ENCODE measurements at places on chromosomes 4 and X.

DNA sequence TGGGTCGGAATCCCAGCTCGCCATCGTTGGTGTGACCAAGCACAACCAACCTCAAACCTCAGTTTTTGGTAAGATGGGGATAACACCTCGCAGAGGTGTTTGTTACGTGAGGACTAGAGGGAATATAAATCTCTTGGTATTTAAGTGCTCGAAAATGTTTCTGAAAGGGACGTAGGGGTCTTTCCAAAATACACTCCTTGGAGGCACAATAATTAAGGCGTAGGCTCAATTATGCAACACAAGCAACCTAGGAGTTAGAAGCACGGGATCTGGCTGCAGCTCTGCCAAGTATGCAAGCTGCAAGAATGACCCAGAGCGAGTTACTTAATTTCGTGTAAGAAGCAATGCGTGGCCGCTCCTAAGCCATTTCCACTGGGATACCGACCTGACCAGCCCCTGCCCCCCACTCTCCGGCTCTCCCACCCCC is 552 bp downstream of the ADH5 start:
- no peak for DNase-seq

DNA sequence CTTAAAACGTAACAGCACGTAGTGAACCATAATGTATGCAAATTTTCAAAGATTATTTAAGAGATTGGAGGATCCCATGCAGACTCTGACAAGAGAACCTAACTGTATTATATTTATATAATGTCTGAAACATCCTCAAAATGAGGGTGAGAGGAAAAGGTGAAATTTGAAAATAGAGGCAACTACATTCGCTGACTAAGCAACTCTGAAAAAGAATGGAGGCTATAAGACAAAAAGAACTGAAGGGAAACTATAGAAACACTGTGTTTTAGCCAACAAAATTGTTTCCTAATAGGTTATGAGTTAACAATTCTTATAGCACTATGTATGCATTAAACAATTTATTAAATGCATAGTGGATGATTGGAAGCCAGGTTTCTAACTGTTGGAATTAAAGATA is 648.0 kb downstream of the UBE2NL start:
- no peak for DNase-seq

DNA sequence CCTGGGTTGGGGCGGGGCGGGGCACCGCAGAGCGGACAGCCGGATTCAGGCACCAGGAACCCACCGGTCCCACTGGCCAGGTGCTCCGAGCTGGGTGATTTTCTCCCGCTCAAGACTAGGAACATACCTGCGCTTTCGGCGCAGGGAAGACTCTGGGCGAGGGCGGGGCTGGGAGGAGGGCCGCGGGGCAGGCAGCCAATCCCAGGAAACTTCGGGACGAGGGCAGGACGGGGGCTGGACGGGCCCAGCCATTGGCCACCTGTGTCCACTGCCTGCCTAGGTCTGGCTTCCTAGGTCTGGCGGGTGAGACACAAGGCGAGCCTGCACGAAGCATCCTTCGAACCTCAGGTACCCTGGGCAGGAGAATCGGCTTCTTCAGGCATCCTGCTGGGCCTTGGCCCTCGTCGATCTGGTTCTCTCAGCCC is 274 bp upstream of the ERVMER34-1 start:
- DNase-seq: no peak

DNA sequence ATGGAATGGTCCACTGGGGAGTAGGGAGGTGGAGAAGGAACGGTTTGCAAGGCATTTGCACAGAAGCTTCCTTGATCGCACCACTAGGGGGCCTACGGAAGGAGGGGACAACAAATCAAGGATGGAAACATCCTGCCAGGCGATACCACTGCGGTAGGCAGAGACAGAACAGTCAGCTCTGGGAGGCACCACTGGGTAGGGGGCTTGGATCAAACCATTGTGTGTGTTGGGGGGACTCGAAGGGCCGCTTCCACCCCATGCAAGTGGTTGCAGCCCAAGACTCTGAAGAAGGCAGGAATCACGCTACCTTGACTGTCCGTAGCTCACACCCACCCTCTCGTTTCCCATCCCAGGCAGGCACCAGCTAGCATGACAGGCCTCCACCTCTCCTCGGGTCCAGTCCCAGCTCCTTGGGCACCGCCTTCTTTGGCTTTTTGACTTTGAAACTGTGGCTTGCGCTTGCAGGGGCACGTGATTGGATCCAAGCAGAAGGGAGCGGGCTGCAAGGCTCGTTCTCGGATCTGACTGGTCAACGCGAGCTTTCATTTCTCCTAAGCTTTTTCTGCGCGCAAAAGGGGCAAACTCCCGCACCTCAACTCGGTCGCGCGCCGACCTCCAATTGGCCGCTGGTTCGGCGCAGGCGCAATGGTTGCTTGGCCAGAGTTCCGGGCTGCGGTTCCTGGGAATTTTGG is 28.4 kb downstream of the GAGE1 start:
- peak; percentile 46 for DNase-seq

DNA sequence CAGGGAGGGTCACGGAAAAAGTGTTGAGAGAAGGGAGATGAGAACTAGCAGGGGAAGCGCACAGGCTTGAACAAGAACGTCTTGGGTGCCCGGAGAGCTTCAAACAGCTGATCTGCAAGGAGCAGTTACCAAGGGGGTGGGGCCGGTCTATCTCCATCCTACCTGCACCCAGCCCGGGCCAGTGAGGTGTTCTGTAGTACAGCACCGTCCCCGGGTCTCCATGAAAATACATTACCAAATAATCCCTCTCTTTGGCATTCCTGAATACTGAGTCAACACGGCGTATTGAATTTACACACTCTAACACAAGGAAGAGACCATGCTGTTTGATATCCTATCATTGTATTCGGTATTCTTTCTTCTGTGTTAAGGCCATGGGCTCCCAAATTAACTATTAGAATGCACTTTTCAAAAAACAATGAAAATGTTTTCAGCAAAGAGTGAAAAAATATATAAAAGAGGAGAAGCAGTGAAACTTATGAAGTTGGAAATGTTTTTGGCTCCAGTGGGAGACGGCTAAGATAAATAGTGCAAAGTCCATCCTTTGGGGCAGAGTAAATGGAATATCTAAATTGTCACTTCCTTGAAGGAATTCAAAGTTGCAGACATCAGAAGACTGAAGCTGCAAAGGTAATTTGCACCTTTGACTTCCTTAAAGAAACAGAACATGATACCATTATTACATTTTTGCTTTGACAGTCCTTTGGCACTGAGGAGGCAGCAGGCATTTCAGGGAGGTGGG is 90.3 kb downstream of the DHRSX start:
- DNase-seq: no peak

- DNase-seq: no peak
Observed at GRCh38 chr4:140213116-140213515, 59.1 kb upstream of the MAML3 start.

DNA sequence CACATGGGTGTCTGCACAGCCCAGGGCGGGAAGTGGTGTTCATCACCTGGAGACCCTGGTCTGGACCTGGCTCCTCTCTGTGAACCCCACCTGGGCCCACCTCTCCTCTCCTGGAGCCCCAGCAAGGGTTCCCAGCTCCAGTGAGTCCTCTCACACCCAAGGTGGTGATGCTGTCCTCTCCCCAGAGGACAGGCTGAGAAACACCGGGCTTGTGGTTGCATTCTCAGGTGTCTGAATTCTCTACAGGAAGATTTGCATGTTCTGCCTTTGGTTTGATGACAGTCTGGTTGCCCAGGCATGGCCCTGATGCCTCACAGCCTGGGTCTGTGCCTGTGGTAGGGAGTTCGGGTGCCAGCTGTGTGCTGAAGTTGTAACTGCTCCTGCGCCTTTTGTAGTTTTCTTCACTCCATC is 3.8 kb downstream of the MAEA start:
- DNase-seq: no peak

DNA sequence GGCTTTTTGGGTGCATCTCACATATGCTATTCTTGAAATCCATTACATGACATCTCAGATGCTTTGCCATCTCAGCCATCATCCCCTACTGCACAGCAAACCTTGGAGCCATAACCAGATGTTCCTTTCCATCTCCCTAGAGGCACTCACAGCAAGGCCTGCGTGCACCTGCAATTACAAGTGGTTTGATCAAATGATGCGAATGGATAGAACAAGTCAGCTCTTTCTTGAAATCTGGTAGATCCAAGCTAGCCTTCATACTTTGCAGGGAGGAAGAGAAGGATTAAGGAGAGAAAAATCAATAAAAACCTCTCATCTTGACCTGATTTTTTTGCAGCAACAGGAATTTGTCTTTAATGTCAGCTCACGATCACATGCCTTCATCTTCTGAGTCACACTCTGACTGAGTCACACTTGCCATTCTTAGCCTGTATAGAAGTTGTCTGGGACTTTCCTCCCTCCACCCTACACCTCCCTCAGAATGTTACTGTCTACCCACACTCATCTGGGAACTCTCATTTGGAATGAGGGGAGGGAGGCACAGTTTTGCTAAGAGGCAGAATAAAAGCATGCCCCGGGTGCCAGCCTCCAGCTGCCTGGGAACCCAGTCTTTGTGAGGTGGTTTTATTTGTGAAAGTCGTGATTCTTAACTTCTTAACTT is 11.9 kb upstream of the TRIML1 start:
- no peak for DNase-seq

- DNase-seq: peak; percentile 6
Observed at GRCh38 chrX:53288189-53288588, 6.8 kb upstream of the IQSEC2 start.

GRCh38 chr4:8368998-8369397 is 71.5 kb downstream of the ACOX3 start:
- DNase-seq: no peak

- DNase-seq: peak; percentile 4
Observed at GRCh38 chrX:103254171-103254824, 657 bp downstream of the TCEAL8 start.

- no peak for DNase-seq
Observed at GRCh38 chrX:102723456-102723855, 2.9 kb downstream of the GPRASP3 start.

DNA sequence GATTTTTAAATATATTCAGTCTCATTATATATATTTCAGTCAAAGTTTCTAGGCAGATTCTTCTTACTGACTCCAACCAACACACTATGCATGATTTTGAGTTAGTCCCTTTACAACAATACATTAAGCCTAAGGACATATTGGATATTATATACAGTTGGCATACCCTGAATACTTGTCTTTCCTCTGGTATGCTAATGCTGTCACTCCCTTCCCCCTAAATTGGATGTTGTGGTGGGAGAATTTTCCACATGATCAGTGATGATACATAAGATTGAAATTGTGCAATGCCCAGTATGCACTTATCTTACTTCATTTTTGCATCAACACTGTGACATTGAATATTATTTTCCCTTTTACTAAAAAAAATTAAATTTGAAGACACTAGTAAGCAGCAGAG is 935.2 kb downstream of the PCDH7 start:
- no peak for DNase-seq

- no peak for DNase-seq
Observed at GRCh38 chr4:60709061-60709460, 491.1 kb upstream of the ADGRL3 start.

DNA sequence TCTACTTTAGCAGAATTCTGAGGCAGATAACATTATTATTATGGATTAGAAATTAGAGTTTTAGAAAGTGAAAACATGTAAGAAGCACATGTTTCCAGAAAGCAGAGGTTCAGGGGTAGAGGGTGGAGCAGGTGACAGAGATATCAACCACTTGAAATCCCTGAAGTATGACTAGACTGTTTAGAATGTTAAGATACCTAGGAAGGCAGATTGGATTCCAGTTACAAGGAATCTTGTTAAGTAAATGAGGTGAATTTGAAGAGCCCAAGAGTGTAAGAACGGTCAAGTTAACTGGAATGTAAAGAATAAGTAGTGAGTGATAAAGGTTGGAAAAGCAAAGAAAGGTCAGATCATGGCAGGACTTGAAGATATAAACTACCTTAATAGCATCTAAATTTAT is 37.6 kb downstream of the ARSJ start:
- DNase-seq: no peak

DNA sequence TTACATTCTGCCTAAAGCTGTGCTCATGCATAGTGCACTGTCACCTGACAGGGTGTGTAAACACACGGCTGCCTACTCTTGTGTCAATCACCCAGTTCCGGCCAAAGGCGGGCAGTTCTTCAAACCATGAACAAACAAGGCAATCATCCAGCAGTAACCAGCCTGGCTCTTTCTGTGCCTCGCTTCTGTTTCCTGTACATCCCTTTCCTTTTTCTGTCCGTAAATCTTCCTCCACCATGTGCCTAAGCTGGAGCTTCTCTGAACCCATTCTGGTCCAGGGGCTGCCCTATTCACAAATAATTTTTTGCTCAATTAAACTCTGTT is 60.8 kb upstream of the CBR4 start:
- no peak for DNase-seq

DNA sequence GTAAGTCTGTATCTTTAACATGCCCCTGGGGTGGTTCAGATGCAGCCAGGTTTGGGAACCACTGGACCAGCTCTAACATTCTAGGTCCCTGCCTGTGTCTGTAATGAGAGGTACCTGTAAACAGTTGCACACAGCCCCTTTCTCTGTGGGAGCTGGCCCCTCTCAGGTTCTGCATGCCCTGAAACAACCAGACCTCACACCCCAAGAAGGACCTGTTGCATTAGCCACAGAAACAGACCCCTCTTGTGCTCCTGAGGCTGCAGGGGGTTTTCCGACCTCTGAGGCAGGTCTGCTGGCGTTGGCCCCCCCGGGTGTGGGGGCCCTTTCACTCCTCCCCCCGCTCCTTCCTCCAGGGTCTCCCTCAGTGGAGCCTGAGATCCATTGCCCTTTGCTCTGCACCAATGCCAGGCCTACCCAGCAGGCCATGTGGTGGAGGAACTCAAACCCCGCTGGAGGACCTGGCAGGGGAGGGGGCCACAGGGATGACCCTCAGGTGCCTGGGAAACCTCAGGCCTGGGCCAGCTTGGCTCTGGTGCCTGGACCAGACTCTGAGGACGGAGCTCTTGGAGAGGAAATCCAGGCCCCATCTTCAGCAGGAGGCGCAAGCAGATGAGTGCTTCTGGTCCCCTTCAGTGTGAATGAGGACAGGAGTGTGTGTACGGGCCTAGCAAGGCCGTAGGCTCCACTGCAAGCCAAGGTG is 61.4 kb upstream of the PJA1 start:
- DNase-seq: no peak

DNA sequence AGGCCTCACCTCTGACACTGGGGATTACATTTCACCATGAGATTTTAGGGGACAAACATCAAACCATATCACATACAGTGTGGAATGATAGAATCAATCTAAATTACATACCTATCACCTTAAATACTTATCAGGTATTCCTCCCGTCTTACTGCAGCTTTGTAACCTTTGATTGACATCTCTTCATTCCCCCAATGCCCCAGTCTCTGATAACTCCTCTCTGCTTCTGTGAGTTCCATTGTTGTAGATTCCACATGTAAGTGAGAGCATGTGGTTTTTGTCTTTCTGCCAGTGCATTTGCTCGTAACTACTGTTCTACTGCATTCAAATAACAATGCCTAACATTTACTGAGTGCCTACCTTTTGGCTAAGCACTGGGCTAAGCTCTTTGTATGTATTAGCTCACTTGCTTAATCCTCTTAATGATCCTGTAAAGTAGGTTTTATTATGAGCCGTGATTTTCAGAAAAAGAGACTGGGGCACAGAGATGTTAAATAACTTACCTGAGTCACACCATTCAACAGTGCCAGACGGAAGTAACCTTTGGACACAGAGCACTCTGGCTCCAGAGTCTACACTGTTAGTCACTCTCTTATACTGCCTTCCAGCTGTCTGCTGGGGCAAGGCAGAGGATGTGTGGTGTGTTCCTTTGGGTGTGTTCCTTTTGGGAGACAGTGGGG is 63.7 kb upstream of the ESX1 start:
- no peak for DNase-seq
